Small intestine (tissue), 16 donors: ENCODE measurements at places on chromosomes 7 and 10.

- no peak for DNase-seq
Observed at GRCh38 chr10:5752301-5752871, 60.8 kb downstream of the GDI2 start.

GRCh38 chr7:66682350-66683093 is 53.8 kb downstream of the KCTD7 start:
- DNase-seq, result no peak

DNA sequence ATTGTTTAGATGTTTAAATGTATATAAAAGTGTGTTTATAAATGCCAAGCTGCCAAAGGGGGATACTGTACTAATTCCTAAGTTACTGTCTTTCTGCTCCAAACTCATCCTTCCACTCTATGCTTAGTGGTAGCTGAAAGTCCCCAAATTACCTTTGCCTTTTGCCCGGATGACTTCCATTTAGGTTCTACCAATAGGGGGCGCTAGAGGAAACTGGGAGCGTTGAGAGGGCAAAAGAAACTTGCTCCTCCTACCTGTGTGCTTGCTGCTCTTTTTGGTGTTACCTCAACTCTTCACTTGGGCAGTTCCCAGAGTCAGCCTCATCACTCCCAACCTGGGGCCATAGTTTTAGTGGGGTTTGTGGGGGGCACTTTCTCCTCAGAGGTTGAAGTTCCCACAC is 5.9 kb upstream of the OR2A25 start:
- DNase-seq, result no peak

DNA sequence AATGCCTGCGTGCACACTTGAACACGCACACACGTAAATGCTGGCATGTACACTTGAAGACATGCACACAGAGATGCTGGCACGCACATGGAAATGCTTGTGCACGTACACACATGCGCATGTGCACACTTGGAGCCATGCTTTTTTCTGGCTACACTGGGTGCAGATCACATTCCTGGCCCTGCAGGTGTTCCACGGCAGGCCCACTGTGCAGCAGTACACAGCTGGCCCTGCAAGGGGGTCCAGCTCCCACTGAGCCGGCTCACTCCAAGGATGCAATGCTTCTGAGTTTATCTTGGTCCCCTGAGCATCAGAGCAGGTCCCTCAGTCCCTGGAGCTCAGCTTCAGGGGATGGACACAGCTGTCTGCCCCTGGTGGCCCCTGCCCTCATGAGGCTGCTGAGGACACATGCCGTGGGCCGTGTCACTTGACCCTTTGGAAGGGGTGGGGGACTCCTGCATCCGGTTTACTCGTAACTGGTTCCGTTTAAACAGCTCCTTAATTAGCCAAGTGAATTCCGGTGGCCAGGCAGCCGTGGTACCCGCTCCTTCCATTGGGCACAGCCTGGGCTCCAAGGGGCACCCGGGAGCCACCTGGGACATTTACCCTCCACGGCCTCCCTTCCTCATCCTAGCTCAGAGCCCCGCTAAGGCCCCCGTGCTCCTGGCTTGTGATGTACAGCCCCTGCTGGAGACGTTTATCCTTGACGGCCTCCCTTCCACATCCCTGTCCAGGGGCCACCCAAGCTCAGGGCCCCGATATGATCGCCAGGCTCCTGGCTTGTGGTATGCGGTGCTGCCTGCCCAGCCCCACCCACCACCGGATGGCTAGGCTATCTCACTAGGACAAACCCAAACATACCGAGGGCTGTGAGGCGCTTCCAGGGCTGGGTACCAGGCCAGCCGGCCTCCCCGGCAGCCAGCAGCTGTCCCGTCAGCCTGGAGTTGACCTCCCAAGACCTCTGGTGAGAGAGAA is 39.5 kb upstream of the DPYSL4 start:
- no peak for DNase-seq

GRCh38 chr7:17239046-17239445 is 59.4 kb upstream of the AHR start:
- DNase-seq, result no peak

DNA sequence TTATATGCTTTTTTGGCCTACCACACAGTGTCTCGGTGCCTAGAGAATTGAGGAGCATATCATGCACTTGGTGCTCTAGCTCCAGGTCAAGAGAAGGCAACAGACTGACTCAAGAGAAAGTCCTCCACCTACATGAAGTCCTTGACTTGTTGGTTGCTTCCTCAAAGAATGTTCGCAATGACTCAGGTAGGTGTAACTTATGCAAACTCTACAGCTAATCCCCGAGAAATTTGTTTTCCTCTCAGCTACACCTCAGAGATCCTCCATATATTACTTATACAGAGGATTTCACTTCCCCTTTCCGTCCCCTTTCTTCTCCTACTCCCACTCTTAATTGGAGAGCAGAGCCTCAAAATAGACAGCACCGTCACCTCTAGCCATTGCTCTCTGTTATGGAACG is 1013.1 kb downstream of the KCNMA1 start:
- no peak for DNase-seq

DNA sequence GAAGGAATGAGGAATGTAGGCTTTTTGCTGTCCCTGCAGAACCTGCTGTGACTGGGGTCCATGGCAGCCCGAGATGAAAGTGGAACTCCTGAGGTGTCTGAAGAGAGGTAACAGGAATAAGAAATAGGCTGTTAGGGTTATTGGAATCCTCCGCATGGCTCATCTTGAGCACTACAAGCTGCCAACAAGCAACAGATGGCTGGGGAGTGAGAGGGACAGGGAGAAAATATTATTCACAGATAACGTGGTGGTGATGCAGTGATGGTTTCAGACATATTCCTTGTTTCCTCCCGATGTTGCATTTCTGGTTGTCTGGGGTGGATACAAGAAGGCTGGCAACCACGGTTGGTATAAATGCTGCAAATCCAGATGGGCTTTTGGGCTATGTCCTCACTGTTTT is 46.1 kb downstream of the AP3M1 start:
- no peak for DNase-seq

DNA sequence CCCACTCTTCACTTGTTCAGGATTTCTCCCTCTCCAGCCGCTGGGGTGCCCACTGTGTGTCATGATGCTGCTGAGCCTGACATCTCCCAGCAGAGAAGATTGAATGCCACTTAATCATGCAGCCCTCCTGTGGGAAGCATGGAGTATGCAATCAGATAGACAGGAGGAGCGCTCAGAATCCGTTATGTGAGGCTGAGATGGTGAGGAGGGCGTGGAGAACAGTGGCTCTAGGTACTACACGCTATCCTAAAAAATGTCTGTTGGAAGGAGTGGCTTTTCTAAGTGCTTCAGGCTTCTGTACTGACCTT is 334.3 kb downstream of the LRMDA start:
- no peak for DNase-seq

DNA sequence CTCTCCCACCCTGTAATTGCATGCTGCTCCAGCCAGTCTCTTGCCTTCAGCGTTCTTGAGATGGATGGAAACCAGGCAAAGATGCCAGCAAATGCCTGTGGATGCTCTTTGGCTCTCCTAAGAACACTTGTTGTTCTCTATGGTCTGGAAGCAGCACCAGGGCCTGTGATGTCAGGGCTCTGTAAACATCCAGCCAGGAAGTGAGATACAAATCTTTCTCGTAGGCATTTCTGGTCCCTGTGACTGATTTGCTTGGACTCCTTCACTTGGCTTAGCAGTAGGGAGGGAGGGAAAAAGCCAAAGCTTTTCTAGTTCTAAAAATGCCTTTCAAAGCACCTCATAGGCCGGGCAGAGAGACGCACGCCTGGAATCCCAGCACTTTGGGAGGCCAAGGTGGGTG is 201.3 kb downstream of the REEP3 start:
- DNase-seq, result no peak

DNA sequence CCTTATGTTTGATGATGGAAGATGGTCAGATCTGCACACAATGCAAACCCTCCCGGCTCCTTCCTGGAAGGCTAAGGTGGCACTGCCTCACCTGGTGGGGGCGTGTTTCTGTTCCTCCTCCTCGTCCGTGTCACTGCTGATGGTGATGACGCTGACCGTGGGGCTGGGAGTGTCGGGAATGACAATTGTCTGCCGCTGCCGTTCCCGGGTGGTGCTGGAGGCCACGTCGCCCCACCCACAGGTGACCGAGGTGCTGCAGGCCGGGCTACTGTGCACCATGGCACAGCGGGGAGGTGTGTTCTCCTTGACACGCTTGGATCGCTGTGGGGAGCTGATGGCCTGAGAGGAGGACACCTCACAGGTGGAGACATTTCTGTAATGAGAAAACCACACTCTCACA is 73.1 kb downstream of the CLEC2L start:
- DNase-seq, result no peak

GRCh38 chr10:113967126-113967525 is 76.5 kb upstream of the ADRB1 start:
- DNase-seq, result no peak

DNA sequence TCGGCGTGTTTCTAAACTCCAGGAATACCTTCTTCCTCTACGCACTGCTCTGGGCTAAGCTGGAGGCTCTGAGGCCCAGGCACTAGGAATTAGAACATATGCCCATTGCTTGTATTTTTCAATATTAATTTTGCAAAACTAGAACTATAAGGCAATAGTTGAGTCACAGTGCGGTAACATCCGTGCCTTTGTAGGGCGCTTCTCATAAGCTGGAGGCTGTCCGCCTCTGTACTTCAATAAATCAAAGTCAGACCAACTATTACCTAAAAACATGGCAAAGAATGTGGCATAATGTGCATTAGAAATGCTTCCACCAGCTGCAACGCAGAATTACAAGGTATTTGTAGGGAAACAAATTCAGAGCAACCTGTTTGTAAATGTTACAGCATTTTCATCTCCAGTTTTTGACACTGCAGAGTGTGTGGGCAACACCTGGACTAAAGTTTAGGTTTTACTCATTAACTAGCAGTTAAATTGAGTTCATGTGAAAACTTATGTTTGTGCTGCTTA is 440 bp upstream of the MINDY3 start:
- DNase-seq, result no peak

- peak; percentile 65 for DNase-seq
Observed at GRCh38 chr10:87578160-87578841, 73.6 kb downstream of the MINPP1 start.

DNA sequence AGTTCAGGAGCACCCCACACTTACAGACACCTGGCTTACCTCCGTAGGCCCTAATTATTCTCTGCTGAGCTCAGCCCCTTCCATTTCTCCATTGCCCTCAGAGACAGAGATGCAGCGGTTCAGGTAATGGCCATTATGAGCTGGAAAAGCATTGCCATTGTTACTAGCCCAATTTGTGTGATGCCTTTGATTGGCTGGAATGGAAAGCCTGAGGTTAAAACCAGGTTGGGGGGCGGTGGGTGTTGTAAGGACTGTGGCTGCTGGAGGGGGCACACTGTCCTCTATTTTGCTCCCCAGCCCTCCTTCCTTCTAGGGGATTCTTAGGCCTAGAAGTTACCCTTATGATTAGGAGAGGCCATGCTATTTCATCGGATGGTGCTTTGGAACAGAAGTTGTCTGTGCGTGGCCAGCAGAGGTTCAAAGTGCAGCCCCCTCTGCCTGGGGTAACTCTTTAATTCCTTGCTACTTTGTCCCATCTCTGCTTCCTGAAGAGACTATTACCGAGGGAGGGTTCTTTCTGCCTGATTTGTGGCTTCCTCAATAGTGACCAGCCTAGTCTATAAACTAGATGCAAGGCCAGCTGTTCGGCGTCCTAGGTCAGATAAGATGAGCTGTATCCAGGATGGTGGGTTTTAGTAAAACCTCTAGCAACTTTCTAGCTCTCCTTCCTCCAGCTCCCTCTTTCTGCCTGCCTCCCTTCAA is 14.2 kb upstream of the ACSL5 start:
- peak; percentile 20 for DNase-seq

DNA sequence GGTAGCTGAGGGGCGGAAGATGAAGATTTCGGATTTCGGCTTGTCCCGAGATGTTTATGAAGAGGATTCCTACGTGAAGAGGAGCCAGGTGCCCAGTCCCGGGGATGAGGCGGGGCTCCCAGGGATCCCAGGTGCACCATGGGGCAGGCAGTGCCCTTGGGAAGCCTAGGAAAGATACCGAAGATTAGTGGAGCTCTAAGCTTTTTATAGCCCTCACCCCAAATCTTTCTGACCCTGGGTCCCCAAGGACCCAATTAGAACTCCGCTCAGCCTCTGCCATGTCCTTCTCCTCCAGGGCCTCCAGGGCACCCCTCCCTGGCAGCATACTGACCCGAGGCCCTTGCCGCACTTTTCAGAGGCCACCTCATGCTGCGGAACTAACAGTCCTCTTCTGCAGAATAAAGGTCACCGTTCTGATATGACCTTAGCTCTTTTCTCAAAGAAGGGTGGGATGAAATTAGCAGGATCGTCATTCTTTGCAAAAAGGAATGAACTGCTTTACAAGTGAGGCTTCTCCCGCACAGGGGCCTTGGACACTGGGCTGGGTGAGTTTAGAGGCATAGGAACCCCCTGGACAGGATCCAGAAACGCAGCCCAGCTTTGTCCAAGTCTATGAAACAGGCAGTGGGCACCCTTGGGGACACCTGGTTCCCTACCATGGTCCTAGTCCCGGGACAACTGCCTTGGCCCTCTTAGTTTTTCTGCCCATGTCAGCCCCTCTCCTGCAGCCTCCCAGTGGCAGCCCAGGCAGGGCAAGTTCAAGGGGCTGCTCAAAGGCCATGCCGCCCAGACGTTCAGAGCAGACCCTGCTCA is 17.9 kb upstream of the CSGALNACT2 start:
- no peak for DNase-seq

- DNase-seq, result no peak
Observed at GRCh38 chr10:11009471-11010308, 8.0 kb upstream of the CELF2 start.

DNA sequence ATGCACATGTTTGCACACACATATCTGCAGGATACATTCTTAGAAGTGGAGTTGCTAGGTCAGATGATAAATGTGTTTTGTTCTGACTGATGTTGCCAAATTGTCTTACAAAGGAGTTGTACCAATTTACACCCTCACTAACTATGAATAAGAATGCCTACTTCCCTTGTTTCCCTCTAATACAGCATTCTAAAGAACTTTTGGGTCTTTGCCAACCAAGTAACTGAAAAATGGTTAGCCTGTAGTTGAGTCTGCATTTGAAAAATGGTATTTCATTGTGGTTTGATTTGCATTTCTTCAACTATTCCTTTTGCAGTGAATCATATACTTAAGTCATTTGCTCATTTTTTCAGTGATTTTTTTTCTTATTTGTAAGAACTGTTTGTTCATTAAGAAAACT is 48.4 kb downstream of the TMEM26 start:
- no peak for DNase-seq
